Stomach (tissue), 19 donors: ENCODE measurements at places on chromosomes 2 and 18. TPM values are rescaled to one million over a fixed set of nuclear protein-coding genes. Genes with fewer than 3 reads are reported as not detected.

DNA sequence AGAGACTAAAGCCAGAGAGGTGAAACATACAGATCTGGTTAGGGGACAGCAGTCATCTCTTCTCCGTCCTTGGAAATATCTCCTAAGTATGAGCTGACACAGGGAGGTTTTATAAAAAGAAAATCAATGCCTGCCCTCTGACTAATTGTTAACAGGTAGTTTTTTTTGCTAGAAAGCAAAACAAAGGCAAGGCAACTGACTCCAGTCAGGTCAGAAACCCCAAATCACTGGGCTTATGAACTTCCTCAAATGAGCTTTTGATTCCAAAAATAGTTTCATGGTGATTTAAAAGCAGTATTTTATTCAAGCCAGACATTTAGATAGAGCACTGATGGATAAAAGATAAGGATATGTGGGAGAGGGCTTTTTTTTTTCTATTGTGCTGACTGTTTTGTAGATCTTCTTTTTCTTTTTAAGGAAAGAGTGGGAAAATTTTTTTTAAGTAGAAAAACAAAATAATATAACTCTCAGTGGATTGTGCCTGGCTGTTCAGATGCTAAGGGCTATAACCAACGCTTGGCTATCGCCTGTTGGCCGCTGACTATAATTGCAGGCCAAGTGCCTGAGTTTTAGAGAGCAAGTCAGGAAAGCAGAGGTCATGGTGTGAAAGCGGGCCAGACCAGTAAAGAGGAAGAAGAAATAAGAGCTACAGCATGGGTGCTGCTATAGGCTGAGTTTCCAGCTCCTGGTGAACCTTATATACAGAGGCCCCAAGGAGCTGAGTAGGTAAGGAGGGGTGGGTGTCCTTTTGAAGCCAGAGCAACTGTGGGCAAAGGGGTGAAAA lies 44.9 kb downstream of the MRPL35 start:
- DNase-seq = no peak
- peaks cover 45% of the 10 kb centered on the region for H3K4me1 ChIP-seq
- H3K27me3 ChIP-seq = no peaks in the 10 kb centered on the region
- H3K4me3 ChIP-seq = no peak overlapping the region
- peak overlapping the region; percentile 81 for H3K27ac ChIP-seq
- H3K36me3 ChIP-seq = no peaks in the 10 kb centered on the region

HOXD13 gene
- not detected for total RNA-seq

DNA sequence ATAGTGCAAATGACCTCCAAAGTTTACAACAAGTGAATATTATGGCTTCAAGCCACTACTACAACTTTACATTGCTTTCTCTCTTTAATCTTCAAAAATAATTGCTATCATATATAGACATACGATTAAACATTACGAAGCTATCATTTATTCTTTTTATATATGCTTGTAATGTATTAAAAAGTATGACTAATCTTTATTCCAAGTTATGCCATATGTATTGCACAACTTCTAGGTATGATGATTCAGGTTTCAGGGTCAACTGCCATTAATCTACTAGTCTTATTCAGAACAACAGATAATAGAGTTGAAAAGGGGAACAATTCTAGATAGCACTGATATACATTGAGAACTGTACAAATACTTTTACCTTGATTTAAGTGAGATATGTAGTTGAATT lies 506.2 kb upstream of the TMEFF2 start:
- DNase-seq = no peak
- no peaks in the 10 kb centered on the region for H3K27me3 ChIP-seq
- no peaks in the 10 kb centered on the region for H3K36me3 ChIP-seq
- no peaks in the 10 kb centered on the region for H3K4me1 ChIP-seq
- no peak overlapping the region for H3K27ac ChIP-seq

DNA sequence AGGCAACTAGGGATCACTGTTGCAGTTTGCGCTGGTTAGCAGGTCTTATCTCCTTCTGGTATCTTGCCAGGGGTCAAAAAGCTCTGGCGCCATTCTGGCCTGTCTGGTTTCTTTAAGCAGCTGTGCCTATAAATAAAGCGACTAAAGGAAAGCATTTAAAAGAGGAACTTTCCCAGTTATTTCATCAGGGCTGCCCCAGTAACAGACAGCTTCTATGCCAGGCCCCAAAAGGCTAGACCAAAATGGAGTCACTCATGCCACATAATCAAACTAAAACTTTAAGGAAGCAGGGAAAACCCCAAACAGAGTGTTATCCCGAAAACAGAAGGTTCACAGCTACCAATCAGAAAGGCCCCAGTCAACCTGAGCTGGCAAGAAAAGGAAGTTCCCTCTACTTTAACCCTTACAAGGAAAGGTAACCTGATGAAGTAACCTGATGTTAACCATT lies 41.2 kb upstream of the HNRNPA3 start:
- H3K27ac ChIP-seq = peak overlapping the region; percentile 16
- peaks cover 29% of the 10 kb centered on the region for H3K4me1 ChIP-seq
- H3K36me3 ChIP-seq = no peaks in the 10 kb centered on the region
- DNase-seq = peak; percentile 69
- H3K27me3 ChIP-seq = no peaks in the 10 kb centered on the region
- H3K4me3 ChIP-seq = no peak overlapping the region

LHCGR gene
- total RNA-seq = 0.92 TPM

DNA sequence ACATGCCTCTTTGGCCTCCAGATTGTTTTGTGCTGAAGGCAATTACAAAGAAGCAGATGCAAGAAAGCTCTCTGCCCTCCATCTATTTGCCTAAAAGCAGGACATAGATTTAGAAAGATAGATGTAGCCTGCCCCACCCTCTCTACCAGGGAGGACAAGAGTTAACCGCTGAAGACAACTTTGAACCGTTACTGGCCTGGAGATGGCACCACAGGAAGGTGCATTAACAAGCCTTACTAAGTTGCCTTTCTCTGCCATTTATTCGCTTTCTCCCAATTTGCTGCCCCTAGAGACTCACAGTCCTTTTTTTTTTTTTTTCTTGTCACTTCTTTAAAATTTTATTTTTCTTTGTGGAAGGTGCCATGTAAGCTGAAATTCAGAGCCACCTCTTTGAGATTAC lies 28.8 kb upstream of the RMDN2 start:
- no peak for DNase-seq
- no peak overlapping the region for H3K4me3 ChIP-seq
- H3K27me3 ChIP-seq = no peaks in the 10 kb centered on the region
- H3K27ac ChIP-seq = no peak overlapping the region
- no peaks in the 10 kb centered on the region for H3K36me3 ChIP-seq
- peaks cover under 1% of the 10 kb centered on the region for H3K4me1 ChIP-seq

DNA sequence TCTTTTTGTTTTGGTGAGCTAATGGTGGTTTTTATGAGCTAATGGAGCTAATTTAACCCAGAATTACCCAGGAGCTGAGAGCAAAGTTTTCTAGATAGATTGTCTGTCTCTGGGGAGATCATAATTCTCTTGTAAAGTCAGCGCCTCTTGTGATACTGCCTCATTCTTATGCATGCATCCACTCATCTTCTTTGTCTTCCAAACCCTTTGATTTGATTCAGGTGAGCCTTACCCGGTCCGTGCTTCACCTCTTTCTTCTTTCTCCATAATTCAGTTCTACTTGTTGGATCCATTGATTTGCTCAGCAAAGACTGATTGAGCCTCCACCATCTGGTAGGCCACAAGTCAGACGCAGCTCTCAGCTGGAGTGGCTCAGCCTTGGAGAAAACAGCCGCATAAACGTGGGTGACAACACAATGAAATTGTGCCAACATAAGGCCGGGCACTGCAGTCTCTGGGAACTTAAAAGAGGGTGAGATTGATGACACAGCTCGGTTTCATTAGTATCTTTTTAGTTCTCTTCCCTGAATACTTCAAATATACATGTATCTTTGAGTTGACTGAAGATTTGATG lies 158.5 kb upstream of the SH3BP4 start:
- no peak overlapping the region for H3K27ac ChIP-seq
- H3K4me1 ChIP-seq = peaks cover 7% of the 10 kb centered on the region
- H3K36me3 ChIP-seq = no peaks in the 10 kb centered on the region
- DNase-seq = no peak

DNER gene
- 7.6 TPM for total RNA-seq

ACMSD gene
- not detected for total RNA-seq

DNA sequence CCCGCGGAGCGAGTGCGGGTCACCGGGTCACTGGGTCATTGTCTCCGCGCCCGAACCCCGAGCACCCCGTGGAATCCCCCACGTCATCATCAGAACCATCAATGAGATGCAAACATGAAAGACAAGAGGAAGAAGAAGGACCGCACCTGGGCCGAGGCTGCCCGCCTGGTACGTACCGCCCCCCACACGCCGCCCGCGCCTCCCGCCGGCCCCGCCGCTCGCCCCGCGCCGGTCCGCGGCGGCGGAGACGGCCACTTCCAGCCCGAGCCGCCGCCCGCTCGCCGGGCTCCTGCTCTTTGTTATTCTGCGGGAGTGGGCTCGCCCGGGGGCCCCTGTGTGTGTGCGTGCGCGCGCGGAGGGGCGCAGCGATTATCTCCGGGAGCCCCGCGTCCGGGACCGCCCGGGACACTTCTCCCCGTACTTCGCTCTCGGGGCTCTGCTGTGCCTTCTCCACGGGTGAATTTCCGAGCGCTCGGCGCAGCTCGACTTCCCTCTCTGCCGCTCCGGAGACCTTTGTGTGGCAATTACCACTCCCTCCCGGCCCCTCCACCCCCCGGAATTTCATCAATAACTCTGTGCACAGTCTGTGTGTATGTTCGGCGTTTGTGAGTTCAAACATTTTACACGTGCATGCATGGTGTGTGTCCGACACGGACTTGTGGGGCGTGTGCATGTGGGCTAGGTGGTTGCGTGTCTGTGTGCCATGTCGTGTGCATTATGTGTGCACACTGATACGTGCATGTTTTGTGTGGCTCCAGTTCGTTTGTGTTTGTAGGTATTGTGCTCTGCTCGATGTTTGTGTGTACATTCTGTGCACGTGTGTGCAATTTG lies 714 bp downstream of the ASXL3 start:
- H3K4me1 ChIP-seq = peaks cover 46% of the 10 kb centered on the region
- H3K27me3 ChIP-seq = no peaks in the 10 kb centered on the region
- DNase-seq = peak; percentile 73
- H3K36me3 ChIP-seq = no peaks in the 10 kb centered on the region
- peak overlapping the region; percentile 93 for H3K27ac ChIP-seq
- peak overlapping the region; percentile 79 for H3K4me3 ChIP-seq

RNU2-63P gene
- not detected for total RNA-seq

GRCh38 chr2:42828487-42829425 lies 36.4 kb upstream of the HAAO start:
- no peaks in the 10 kb centered on the region for H3K27me3 ChIP-seq
- peak; percentile 76 for DNase-seq
- peak overlapping the region; percentile 50 for H3K27ac ChIP-seq
- no peaks in the 10 kb centered on the region for H3K36me3 ChIP-seq

DNAH6 gene
- total RNA-seq = 0.58 TPM

GRCh38 chr2:204315236-204315662 lies 230.0 kb upstream of the PARD3B start:
- no peaks in the 10 kb centered on the region for H3K36me3 ChIP-seq
- H3K27ac ChIP-seq = no peak overlapping the region
- no peaks in the 10 kb centered on the region for H3K4me1 ChIP-seq
- no peaks in the 10 kb centered on the region for H3K27me3 ChIP-seq
- H3K4me3 ChIP-seq = no peak overlapping the region
- peak; percentile 47 for DNase-seq

- no peak for DNase-seq
- H3K4me3 ChIP-seq = no peak overlapping the region
- no peaks in the 10 kb centered on the region for H3K36me3 ChIP-seq
- no peak overlapping the region for H3K27ac ChIP-seq
These were observed 33.5 kb downstream of the GRHL1 start for GRCh38 chr2:9984871-9985480.

DNA sequence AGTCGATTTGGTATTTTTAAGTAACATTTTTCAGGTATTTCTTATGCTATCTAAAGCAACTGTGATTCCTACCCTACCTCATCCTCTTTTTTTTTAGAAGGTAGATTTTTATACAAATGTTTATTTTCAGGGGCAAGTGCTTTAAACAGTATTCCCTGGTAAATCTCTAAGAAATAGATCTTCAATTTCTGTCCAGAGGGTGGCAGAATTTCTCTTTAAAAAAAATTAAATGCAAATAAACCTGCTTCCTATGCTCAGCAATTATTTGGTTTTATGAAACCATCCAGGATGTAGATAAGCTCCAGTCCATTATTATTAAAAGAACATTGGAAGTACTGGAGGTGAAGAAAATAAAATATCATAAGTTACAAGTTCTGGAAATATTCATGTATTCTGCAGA lies 191.9 kb downstream of the MYO3B start:
- no peak overlapping the region for H3K27ac ChIP-seq
- H3K27me3 ChIP-seq = no peaks in the 10 kb centered on the region
- no peaks in the 10 kb centered on the region for H3K36me3 ChIP-seq
- peak; percentile 55 for DNase-seq
- no peak overlapping the region for H3K4me3 ChIP-seq
- no peaks in the 10 kb centered on the region for H3K4me1 ChIP-seq

KRTCAP3 gene
- not detected for total RNA-seq

- no peak overlapping the region for H3K4me3 ChIP-seq
- no peak overlapping the region for H3K27ac ChIP-seq
- H3K27me3 ChIP-seq = no peaks in the 10 kb centered on the region
- peak; percentile 51 for DNase-seq
These were observed 447.5 kb upstream of the FSIP2 start for GRCh38 chr2:185291035-185291647.

RAB17 gene
- total RNA-seq = 102 TPM

DNA sequence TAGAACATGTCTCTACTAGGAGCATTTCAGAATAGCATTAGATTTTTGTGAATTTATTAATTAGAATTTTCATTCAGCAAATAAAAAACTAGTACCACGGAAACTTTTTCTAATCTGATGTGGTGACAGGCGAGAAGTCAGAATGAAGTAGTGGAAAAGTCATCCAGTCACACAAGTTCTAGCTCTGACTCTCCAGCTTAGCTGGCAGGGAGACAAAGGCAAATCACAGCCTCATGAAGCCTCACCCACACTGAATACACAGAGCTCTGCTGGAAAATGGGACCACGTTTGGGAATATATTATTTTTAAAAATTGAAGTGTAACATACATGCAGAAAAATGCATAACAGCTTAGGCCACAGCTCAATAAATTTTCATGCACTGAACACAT lies 86.1 kb downstream of the L3MBTL4 start:
- H3K4me1 ChIP-seq = peaks cover 8% of the 10 kb centered on the region
- no peaks in the 10 kb centered on the region for H3K36me3 ChIP-seq
- no peak overlapping the region for H3K4me3 ChIP-seq
- no peak overlapping the region for H3K27ac ChIP-seq
- no peaks in the 10 kb centered on the region for H3K27me3 ChIP-seq
- peak; percentile 33 for DNase-seq

TMEM178A gene
- 1.2 TPM for total RNA-seq

- no peak for DNase-seq
- H3K27me3 ChIP-seq = no peaks in the 10 kb centered on the region
- H3K36me3 ChIP-seq = no peaks in the 10 kb centered on the region
These were observed 85.3 kb downstream of the NRP2 start for GRCh38 chr2:205767617-205768016.

FRZB gene
- 21.6 TPM for total RNA-seq

PRSS56 gene
- total RNA-seq = not detected

- no peaks in the 10 kb centered on the region for H3K27me3 ChIP-seq
- H3K36me3 ChIP-seq = peaks cover 51% of the 10 kb centered on the region
- no peak for DNase-seq
- no peak overlapping the region for H3K4me3 ChIP-seq
- H3K27ac ChIP-seq = no peak overlapping the region
These were observed 190.2 kb downstream of the EIPR1 start for GRCh38 chr2:3187467-3187866.
